ENCODE measurements at places on chromosomes 5 and 9.

DNA sequence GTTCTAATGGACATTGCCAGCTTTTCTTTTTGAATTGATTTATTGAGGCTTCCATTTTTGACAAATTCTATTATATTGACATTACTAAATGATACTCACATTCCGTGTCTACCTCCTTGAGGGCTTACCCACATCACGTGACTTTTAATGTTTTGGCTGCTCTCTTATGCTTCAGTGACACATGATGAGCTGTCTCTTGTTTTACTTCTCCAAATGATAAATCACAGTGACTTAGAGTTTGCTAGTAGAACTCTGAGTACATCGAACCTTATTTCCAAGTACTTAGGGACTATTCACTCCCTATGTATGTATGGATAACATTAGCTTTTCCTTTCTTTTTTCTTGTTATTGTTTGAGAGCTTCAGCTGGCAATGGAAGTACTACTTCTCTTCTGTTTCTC, 169.8 kb upstream of the KCNN2 start:
- peak; percentile 91 for DNase-seq

DNA sequence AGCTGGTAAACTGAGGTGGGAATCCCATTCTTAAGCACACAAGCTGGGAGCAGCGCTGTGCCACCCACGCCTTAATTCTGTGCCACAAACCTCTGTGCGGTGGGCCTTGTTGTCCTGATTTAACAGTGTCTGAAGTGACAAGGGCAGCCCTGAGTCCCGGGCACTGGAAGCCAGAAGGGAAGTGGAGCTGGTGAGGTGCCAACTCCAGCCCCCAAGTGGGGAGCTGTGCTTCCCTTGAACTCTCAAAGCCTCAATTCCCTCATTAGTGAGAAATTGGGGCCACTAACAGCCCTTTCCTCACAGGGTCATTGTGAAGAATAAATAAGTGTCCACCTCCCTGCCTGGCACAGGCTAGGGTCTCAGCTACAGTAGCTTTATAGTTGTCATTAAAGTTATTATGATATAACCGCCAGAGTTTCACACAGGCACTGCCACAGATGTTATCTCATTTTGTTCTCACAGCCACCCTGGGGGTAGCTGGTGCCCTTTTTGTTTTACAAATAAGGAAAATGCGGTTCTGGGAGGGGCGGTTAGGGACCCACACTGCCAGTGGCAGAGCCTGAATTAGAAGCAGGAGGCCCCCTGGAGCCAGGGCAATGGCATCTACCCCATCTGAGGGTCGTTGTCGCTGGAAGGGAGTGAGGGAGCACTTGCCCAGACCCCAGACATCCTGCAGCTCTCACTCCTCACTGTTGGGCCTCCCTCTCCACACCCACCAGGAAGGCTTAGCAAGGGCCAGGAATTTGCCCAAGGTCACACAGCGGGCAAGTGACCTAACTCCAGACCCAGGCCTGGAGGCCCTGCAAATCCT, 2.1 kb upstream of the TLX3 start:
- no peak for DNase-seq

DNA sequence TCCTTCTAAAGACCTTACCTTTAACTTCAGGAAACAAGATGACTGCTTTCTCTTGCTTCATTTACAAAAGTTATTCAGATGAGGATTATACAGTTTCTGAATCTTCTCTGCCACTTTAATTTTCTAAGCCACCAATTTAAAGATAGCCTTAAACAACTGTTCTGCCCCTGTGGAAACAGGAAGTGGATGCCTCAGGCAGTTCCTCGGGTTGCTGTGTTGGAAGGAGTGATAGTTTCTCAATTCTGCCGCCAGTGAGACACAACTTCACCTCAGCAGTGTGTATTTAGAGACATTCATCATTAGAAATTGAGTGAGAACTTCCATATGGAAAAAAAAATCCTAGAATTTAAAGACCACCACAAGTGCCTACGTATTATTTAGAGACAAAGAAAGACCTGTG, 475.1 kb upstream of the WWC1 start:
- DNase-seq, result no peak

DNA sequence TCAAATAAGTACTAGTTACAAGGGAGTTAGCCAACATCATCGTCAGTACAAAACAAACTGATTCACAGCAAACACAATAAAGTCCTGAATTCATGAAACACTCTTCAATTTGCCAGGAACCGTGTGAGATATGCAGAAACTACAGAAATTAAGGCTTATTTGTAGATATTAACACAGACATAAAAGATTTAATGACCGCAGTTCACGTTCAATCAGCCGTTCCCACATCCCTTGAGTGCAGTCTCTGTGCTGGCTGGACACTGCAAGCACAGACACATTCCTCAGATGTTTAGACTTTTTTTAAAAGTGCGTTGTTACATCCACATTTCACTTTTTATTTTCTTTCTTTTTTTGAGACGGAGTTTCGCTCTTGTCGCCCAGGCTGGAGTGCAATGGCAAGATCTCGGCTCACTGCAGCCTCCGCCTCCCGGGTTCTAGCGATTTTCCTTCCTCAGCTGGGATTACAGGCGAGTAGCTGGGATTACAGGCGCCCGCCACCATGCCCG, 566 bp upstream of the CEP78 start:
- DNase-seq, result peak; percentile 22

DNA sequence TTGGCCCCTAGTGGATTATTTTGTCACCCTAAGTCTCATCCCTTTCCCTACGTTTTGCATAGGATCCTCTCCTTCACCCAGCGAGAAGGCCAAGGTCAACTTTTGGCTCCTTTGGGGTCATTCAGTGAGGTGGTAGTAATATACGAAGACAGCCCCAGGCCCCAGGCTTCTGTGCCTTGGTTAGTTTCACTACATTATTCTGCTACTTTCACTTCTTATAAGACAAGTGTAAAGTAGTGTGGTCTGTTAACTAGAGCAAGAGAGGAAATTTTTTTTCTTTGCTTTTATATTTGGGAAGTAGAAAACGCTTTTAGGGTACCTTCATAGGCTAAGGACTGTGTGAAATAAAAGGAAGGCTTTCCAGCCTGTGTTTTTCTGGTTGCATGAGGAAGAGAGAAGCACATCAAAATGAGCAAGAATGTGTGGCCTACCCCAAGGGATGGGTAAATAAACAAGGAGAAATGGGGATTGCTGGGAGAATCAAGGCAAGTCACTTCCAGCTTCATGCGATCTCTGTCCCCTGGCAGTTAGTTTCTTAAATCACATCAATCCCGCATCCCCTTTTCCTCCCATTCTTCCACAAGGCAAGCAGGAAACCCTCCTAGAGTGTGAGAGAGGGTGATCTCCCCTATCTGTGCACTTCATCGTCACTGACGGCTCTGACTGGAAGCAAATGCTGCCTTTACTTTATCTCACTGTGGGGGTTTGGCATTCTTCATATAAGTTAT, 677.0 kb upstream of the WWC1 start:
- DNase-seq, result no peak

DNA sequence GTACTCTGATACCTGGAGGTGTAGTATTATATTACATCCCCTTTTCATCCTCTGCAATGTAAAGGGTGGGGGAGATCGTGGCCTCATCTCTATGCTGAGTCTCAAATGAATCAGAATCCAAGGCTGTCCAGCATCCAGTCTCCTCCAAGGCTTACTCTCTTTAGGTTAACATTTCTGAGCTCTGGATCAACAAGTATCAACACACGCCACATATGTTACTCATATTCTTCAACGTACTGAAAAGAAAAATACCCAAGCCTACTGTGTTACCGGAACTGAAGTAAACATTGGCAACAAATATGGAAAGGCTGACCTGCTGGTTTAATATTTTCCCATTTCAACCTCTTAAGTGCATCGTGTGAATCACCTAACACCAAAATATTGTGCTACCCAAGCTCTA, 241.8 kb downstream of the GAS1 start:
- peak; percentile 50 for DNase-seq

GRCh38 chr5:172407822-172408221, 46.5 kb downstream of the SH3PXD2B start:
- DNase-seq, result peak; percentile 67

DNA sequence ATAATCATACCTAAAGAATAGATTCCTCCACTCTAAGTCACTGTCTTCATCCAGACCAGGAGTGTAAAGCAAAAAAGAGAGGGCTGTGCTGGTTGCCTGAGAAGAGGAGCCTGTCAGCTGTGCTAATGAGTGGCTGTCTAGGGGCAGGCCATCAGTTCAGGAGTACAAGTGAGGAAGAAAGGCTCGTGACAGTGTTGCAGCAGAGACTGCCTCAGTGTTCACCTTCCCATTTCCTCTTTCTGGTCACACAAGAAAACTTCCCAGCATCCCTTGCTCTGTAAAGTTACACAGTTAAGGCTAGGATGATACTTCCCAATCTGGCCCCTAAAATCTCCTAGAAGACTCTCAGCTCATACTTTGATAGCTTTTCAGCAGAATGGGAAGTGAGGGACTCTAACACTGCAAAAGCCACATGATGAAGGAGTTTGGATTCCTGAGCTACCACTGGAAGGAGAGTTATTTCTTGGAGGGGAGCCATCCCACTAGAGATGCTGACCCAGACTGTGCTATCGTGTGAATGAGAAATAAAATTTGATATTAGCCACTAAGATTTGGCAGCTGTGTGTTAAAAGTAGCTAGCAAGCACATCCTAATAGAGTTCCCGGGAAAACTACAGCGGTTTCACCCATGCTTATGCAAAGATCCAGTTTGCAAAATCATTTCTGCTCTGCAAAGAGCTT, 67.1 kb downstream of the ADAMTS12 start:
- DNase-seq, result no peak

GRCh38 chr5:21152611-21153010, 1164.6 kb upstream of the CDH18 start:
- peak; percentile 96 for DNase-seq
